ELF-1 (cell line): ENCODE measurements at places on chromosomes 7 and 10.

- DNase-seq, result no peak
Measured at GRCh38 chr10:104666106-104666505, 25.0 kb downstream of the SORCS3 start.

DNA sequence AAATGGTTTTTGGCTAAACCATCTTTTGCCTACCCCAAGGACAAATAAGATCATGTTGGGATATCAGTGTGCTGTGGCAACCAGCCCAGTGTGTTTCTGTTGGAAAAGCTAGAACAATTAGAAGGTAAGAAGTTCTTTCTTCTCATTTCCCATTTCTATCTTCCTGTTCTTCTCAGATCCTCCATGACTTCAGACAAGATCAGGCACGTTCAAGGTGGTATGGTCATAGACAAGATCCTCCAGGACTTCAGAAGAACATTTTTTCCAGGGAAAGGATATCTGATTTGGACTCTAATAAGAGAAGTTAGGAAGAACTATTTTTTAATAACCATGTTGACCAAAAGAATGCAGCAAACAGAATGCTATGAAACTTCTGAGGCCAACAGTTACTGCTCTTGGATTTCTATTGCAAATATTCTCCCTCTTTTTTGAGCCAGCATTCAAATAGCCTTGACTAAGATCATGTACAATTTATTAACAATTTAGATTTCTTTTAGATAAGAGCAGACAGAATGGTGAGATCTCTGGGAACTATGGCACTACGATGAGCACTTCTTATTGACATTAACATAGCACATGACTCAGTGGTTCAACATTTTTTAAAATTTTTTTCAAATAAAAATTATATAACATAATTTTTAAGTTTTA lies 15.9 kb downstream of the HYCC1 start:
- no peak for DNase-seq

- no peak for DNase-seq
Measured at GRCh38 chr7:111919631-111920179, 286.5 kb downstream of the DOCK4 start.

GRCh38 chr10:124344266-124344590 lies 74.5 kb downstream of the OAT start:
- DNase-seq, result no peak

- no peak for DNase-seq
Measured at GRCh38 chr10:126250045-126250444, 138.2 kb downstream of the ADAM12 start.

DNA sequence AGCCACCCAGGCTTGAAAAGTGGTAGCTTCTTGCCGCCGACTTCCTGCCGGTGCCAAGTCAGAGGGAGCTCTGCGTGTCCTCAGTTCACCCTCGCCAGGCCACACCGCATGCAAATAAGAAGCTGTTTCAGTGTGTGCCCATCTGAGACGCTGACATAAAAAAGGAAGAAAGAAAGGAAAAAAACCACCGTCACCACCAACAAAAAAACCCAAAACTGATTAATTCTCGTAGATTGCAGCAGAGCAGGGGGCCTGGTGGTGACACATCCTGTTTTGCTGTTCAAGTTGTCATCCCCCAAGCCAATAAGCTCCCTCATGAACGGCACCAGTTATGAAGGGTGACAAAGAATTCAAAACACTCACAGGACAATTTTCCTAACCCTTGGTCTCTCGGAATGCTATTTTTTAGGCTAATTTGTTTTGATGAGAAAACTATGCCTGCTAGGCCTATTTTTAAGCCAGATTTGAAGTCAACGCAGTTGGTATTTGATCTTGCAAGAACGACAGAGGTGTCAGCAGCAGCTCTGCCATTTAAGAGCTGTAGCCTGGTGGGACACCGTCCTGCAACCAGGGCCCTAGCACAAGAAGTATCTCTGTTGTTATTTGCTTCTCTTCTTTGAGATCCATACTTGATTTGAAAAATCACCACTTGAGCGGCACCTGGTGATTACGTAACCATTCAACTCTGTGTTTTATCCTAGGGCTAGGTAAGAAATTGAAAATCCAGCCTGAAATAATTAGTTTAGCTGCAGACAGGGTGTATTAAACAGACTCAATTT lies 145.6 kb downstream of the PFKFB3 start:
- no peak for DNase-seq

GRCh38 chr10:110219884-110220283 lies 12.5 kb downstream of the MXI1 start:
- no peak for DNase-seq

- DNase-seq, result no peak
Measured at GRCh38 chr7:70131817-70132216, 533.5 kb downstream of the AUTS2 start.
